ENCODE measurements at places on chromosomes 12 and 14.

GRCh38 chr12:114166362-114166761 lies 200.2 kb upstream of the RBM19 start:
- DNase-seq: peak; percentile 7

- DNase-seq: no peak
Measured at GRCh38 chr12:15116086-15116485, 105.1 kb downstream of the RERG start.

DNA sequence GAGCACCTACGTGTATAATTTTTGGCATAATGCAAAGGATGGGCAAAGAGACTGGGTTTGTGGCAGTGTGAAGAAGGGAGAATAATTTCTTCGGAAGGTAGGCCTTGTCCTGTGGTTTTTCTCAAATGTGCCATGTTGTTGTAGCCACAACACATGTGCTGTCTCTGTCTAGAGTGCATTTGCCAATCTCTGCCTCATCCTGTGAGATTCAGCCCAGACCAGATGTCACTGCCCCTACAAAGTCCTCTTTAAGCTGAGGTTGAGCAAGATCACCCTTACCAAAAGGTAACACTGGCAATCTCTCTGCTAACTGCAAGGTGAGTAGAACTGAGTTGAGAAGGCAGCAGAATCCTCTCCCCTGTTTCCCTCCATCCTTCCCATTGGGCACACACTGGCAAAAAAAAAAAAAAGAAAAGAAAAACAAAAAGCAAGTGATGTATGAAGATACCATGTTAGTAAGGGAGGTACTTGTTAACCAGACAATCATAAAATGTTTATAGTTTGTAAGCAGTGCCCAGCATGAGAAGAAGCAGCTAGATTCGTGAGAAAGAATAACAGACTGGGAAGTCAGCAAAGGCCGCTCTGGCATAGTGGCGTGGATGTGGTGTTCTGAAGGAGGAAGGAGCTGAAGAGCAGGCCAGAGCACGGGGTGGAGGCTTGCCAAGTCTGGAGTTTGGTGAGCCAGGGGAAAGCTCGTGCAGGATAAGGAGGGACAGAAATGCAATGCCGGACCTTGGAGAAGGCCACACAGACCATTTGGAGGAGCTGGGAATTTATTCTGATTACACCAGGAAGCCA lies 18.9 kb downstream of the DYRK2 start:
- no peak for DNase-seq

DNA sequence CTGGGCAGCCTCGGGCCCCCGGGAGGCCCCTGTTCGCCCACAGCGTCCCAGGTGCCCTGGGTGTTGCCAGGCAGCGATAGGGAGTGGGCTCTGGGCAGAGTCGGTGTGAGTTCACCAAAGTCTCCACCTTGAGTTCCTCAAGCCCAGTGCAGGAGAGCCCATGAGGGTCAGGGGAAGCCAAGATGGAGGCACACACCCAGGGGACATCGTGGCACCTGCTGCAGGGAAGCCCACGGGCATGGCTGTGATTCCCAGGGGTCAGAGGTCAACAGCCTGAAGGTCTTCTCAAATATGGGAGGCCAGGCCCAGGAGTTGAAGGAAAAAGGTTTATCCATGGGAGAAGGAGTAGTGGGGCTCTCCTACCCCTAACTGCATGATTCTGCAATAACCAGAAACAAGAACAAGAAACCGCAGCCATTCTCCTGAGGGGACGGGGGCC lies 148.8 kb downstream of the ADGRD1 start:
- DNase-seq: no peak

- no peak for DNase-seq
Measured at GRCh38 chr12:130988261-130988660, 34.6 kb downstream of the ADGRD1 start.
